ENCODE measurements at places on chromosomes 5 and 9. TPM values are rescaled to one million over a fixed set of nuclear protein-coding genes. Genes with fewer than 3 reads are reported as not detected.

Gene C9orf153
- total RNA-seq = not detected

Gene GFI1B
- not detected for total RNA-seq

Gene PCDHA7
- not detected for total RNA-seq

- no peak for DNase-seq
These were observed 103.5 kb upstream of the SIMC1 start for GRCh38 chr5:176134529-176135223.

GRCh38 chr5:74450095-74450494 lies 190.4 kb downstream of the ENC1 start:
- no peak for DNase-seq

DNA sequence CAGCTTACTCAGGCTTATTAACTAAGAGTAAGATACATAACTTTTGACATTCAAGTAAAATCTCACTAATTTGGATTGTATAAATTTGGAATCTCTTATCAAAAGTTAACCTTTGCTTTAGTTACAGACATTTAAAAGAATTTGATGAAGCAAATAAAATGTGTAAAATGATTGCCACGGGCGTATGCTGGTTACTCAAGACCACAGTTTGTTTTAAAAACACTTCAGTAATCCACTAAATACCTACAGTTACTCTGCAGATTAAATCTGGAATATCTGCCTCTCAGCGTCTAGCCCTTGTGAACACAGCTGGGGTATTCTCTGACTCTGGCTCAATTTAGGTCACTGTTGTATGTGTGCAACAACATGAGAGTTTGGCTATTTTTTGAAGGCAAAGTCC lies 143.8 kb downstream of the MCTP1 start:
- no peak for DNase-seq

GRCh38 chr9:136107155-136107952 lies 11.3 kb downstream of the TMEM250 start:
- peak; percentile 28 for DNase-seq

GRCh38 chr5:67223211-67223610 lies 26.6 kb upstream of the CD180 start:
- no peak for DNase-seq

DNA sequence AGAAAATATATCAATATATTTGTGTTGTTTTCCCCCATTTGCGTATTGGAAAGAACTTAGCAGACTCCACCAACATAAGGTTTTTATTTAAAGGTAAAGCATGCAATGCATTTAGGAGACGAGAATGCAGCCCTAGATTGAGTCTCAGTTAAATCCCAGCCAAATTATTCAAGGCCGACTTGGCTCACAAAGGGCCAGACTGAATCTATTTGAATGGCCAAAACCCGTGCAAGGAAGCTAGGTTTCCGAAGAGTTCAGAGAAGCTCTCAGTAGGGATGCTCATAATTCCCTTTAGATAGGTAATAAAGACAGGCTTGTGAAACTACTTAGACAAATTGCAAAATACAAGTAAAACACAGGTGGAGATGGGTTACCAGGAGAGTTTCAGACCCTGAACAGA lies 520.3 kb downstream of the CDH9 start:
- no peak for DNase-seq

Measured in activated T-helper 1 cell treated with anti-CD3 and anti-CD28 coated beads, Interleukin-12 subunit alpha, Interleukin-12 subunit beta, Interleukin-2, Interleukin-4 antibody, amounts not matched to agents 30 ng/mL and 10 ng/mL and 1 ng/mL, durations not matched to agents 14 hours and 24 hours and 36 hours (primary cell).